Activated naive CD8-positive, alpha-beta T cell treated with anti-CD3 and anti-CD28 coated beads, Interleukin-2, amount 50 U/mL, for 24 hours (primary cell): ENCODE measurements at places on chromosomes 12 and 14.

DNA sequence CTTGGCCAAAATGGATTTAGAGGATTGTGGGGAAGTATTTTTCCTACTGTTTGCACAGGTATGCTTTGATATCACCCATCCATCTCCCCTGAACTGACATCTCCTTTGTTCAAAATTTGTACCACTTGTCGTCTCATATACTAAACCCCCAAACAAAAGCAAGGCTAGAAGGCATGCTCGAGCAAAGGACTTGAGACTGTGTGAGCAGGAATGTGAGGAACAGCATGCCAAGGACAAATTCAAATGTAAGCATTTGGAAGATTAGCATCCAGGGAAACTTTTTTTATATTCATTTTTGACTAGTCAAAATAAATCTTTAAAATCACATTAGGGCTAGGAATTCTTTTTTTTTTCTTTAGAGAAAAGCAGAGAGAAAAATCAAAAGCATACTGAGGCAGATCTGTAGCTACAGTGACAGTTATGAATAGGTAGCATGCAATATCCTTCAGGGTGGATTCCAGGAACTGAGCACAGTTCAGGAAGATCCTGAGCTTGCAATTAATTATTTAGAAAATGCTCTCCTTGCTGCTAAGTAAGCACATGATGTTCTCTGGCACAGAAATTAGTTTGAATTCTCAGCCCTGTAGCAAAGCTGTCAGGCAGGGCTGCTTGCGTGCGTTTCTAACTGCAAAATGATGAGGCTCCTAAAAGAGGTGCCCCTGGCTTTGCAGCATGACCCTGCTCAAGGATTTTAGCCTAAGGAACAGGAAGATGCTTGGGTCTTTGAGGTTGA is 327.7 kb downstream of the LRIG3 start:
- no peak for DNase-seq

DNA sequence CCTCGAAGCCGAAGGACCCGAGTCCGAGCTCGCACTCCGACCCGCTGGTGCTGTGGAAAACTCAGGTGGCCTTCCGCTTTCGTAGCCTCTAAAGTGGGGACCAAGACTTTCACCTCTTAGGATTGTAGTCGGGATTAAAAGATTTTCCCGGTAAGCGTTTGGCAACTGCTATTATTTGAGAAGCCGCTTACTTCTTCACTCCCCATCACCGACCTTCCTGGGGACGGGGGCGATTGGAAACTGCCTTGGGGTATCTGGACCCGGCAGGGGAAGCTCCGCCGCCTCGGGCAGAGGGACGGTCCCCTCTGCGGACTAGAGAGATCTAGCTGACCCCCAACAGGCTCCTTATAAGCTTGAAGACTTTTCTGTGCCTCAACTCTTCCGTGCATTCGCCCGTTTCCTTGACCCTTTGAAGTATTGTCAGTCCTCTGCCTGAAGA is 659 bp downstream of the TRAFD1 start:
- DNase-seq, result no peak

DNA sequence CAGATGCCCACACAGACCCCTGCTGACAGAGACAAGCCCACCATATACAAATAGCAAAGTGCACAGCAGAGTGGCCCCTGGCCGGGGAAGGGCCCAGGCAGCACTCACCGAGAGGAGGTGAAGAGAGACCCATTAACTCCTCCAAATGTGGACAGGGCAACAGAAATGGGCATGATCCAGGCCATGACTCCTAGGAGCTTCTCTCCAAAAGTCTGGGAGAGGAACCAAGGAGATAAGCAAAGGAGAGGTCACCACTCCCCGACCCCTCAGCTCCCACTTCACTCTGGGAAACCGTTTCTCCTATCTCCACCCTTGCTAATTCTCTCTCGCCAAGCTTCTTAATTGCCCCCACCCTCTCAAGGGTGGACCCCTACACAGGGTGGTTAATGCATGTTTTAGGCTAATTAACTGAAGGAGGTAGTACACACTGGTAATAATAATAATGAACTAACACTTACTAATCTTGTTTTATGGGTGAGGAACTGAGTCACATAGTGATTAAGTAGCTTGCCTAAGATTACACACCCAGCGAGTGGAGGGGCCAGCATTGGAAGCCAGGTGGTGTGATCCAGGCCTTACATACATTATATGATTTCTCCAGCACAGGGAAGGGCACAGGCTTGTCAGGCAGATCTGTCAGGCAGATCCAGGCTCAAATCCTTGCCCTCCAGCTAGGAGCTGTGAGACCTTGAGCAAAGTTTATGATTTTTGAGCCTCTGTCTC is 18.9 kb upstream of the CEBPE start:
- no peak for DNase-seq

DNA sequence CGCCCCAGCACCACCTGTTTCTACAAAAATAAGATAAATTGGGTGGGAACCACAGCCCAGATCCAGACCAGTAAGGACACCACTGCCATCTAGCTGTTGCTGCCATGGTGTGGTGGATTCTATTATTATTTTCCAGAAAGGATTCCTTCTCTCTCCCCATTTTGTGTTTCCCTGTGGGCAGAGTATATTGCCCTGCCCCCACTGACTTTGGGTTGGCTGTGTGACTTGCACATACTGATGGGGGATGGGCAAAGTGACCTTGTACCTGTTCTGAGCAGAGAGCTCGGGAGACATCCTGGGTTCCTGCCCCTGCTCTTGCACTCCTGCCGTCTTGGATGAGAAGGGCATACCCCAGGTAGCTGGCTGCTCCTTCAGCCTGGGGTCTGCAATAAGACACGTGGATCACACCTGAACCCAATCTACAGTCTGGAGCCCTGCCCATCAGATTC is 24.3 kb downstream of the MOAP1 start:
- no peak for DNase-seq

DNA sequence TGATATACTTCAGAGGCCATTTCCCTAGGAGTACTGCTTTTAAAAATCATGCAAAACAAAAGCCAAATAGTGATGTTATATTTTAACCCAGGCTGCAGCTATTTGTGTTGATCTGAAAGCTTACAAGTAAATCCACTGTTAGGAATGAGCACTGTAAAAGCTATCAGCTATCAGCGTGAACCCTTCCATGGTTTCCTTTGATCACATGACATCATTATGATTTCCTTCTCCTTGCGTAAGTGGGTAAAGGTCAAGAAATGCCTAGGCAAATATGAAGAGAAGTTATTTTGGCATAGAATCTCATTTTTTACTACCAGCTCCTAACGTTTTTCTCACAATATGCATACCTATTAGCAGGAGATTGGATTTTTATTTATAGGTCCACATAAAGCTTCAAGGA is 48.6 kb upstream of the CATSPERB start:
- DNase-seq, result no peak

- DNase-seq, result no peak
Measured at GRCh38 chr12:113239288-113239771, 18.1 kb downstream of the TPCN1 start.

- no peak for DNase-seq
Measured at GRCh38 chr12:25197608-25198007, 2.6 kb downstream of the ETFRF1 start.

- DNase-seq, result no peak
Measured at GRCh38 chr14:57388067-57388466, 2.3 kb upstream of the NAA30 start.

- no peak for DNase-seq
Measured at GRCh38 chr12:8780389-8780788, 42.0 kb upstream of the A2ML1 start.

- DNase-seq, result no peak
Measured at GRCh38 chr12:80958162-80958561, 20.4 kb upstream of the LIN7A start.

GRCh38 chr14:103510724-103511693 is 11.6 kb downstream of the CKB start:
- DNase-seq, result no peak

- no peak for DNase-seq
Measured at GRCh38 chr12:115946092-115946491, 331.4 kb downstream of the MED13L start.

DNA sequence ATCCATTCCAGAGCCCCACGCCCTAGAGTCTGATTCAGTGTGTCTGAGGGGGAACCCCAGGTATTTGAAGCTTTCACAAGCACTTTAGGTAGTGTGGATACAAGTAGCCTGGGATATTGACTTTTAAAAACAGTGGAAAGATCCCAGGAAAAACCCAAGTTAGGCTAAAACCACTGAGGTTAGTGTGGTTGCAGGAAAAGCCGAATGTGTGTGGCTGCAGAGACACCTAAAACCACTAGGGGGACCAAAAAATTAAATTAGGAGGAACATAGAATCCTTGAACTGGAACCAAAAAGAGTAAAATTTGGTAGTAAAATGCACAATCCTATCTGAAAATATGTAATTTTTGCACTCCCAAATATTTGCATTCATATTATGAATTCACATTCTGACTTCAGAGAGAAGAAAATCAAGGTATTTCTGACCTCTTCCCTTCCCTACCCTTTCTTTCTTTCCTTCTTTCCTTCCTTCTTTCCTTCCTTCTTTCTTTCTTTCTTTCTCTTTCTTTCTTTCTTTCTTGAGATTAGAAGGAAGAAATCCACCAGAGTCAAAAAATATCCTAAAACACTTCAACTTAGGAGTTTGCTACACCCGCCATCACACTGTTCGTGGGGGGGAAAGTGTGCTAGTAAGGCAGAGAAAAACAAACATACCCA is 37.8 kb downstream of the SLCO1A2 start:
- DNase-seq, result no peak

- peak; percentile 35 for DNase-seq
Measured at GRCh38 chr14:81303258-81303935, 82.6 kb upstream of the GTF2A1 start.

GRCh38 chr12:123091230-123092150 is 59.4 kb downstream of the PITPNM2 start:
- DNase-seq, result no peak

DNA sequence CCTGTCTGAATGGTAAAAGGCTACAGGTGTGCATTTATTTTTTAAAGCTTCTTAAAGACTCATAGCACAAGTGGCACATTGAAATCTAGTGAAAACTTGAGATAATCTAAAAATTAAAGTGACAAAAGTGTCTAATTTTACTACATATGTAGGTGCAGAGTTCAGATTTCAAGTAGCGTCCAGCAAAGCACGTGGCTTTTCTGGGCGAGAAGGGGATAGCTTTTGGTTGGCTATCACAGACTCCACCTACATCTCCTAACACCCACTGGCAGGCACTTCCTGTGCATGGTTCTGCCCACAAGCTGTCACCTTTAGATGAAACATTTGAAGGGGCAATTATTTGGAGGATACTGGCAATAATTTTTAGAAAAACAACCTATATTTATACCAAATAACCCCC is 1.9 kb upstream of the PITPNM2 start:
- DNase-seq, result no peak

DNA sequence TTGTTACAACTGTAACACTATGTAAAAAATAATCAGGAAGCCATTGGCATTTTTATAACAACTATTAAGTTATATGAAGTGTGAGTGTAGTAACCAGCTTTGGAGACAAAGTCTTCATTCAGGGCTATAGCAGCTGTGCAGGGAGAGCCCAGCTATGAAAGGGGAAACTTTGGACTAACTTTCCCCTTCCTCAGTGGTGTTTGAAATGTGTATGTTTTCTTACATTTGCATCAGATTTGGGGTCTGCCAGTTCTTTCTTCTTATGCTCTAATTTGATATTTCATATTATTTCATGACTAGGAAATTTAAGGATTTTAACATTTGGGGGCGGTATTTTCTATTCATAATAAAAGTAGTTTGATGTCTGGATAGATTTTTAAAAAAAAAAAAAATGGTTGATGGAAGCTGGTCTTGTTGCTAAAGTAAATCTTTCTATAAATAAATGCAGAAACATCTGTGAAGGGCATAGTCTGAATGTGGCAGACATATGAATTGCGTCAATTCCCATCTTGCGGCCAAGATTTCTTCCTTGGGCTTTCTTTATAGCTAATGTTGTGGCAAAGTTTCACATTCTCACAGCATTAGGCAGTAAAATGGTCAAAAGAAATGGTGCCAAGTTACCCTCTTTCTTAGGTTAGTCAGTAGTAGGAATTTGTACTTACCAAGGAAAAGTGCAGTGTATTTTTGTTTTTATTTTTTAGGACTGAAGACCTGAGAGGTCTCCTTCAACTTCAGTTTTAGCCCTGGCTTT is 35.6 kb downstream of the RASSF8 start:
- no peak for DNase-seq

DNA sequence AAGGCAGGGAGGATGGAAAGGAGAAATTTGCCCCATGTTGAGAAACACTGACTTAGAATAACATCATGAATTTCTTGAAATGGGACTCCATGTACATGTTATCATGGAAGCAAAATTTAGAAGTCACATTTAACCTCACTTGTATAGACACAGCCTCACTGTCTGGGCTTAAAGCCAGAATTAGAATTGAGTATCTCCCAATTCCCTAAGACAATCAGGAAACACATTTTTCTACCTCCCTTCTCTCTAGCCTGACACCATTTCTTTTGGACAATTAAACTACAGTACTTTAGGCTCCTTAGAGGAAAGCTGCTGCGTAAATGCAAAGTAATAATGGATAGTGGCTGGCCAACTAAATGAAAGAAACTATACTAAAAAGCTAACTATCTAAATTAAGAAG is 795.5 kb downstream of the C12orf50 start:
- DNase-seq, result no peak

DNA sequence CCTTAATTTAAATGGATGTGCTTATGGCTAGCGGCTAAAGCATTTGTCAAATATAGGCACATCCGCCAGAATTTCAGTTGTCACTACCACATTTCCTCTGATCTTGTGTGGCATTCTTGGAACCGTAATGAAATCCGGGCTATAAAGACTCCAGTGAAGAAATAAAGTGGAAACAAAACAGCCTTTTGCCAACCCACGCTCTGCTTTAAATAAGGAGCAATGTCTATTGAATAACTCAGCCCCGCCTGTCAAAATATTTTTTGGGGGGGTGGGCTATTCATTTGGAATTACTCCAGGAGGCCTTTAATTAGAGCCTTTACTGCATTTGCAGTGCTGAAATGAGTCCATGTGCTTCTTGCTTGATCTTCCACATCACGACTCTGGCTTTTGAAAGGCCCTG is 179.6 kb upstream of the RPH3A start:
- DNase-seq, result no peak

GRCh38 chr12:128069359-128069997 is 197.5 kb upstream of the TMEM132C start:
- DNase-seq, result peak; percentile 18

DNA sequence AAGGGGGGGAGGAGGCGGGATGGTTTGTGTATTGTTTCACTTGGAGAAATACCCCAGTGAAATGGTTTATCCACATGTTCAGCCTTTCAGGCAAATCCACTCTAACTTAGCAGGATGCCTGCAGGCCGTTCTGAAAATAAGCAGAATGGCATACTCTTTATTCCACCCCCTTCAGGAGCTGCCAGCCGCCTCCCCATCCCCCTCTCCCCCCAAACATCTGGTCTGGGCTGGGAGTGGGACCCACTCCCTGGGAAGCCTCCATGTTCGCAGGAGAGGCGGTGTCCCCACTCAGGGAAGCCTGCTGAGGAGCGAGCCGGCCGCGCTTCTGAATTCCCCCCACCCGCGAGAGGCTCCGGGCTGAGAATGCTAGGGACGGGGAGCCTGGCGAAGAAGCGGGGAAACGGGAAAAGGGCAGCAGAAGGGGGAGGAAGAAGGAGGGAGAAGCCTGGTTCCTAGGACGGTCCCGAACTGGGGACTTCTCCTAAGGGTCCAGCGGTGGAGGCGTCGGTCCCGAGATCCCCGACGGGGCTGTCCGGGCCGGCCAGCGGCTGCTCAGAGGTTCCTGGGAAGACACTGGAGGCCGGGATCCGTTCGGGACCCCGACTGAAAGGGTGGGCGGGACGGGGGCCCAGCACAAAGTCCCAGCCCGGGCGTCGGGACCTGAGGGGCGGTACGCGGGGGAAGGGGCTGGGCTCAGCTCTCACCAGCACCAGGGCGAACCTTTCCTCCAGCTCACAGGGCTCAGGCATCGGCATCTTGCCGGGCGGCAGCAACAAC is 666 bp downstream of the FMNL3 start:
- peak; percentile 27 for DNase-seq

- peak; percentile 52 for DNase-seq
Measured at GRCh38 chr12:121611306-121611705, 15.0 kb upstream of the ORAI1 start.
